ENCODE measurements at places on chromosomes 12 and 14.

DNA sequence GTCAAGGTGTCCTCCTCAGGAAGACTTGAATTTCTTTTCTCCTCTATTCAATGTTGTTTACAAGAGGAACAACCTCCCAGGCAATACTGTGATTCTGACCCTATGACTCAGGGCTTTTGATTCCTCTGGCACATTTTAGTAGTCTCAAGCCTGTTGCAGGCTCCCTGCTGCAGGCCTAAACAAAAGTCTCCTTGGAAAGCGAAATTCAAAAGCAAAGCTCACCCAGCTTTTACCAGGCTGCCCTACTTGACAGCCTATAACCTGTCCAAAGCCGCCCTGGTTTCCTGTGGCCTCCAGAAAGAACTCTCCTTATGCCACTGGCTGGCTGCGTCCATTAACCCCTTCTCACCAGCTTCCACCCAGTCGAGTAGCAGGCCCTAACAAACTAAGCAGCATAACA, 11.6 kb downstream of the FGD6 start:
- DNase-seq = no peak

GRCh38 chr14:52836063-52836462, 44.7 kb upstream of the GNPNAT1 start:
- DNase-seq = no peak

- DNase-seq = no peak
Measured at GRCh38 chr12:108322998-108323397, 16.1 kb downstream of the CMKLR1 start.

DNA sequence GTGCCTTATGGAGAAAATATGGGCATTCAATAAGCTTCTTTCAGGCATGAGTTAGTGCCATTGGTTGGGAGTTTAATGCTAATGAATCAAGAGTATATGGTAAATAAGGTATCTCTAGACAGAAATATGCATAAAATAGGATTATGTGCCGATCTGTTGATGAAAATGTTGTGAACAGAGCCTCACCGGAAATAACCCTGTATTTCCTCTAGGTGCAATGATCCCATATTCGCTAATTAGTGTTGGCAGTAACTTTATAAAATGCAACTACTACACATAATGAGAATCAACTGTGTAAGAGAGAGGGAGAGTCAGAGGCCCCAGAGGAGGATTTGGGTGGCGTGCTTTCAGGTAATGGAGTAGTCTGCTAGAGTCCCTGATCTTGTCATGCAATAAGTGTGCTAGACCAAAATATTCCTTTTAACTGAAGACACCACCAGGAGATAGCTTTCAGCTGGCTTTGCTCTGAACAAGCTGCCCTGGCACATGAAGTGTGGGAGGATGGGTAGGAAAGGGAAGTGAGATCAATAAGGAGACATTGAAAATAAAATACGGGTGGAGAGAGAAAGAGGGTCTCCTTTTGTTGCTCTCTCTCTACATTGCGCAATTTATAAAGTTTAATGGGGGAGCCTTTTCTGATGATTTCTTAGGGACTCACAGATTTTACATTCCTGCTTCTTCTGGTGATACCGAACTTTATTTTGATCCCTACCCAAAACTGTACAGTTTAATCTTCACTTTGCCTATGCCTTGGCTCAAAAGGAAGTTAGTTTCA, 68.6 kb upstream of the PLXNC1 start:
- DNase-seq = no peak

- no peak for DNase-seq
Measured at GRCh38 chr14:74913986-74914573, 9.0 kb downstream of the RPS6KL1 start.

DNA sequence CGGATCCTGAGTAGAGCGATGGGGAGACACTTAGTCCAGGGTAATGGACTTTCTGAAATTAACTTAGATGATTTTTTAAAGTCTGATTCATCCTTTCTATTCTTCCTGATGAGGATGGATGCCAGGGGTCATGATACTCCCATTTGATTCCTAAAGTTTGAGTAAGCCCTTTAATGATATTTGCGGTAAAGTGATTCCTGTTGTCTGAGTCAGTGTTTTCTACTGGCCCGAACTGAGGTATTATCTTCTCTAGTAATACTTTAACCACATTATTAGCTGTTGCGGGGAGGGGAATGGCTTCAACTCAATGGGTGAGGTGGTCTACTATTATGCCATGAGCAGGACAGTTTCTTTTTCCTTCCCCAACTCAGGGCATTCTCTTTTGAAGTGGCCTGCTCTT, 111.6 kb downstream of the RIN3 start:
- DNase-seq = no peak

- DNase-seq = no peak
Measured at GRCh38 chr12:58105225-58106119, 164.1 kb downstream of the ATP23 start.

- DNase-seq = no peak
Measured at GRCh38 chr14:24958271-24958670, 91.7 kb downstream of the STXBP6 start.

DNA sequence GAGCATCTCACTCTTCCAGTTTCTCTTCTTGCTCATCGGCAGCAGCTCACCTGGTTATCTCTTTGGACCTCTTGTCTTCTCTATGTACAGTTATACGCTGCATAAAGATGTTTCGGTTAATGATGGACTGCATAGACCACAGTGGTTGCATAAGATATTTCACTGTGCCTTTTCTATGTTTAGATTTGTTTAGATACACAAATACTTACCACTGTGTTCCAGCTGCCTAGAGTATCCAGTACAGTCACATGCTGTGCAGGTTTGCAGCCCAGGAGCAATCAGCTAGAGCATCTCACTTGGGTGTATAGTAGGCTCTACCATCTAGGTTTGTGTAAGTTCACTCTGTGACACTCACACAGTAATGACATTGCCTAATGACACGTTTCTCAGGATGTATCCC, 57.6 kb downstream of the FBXL14 start:
- no peak for DNase-seq

DNA sequence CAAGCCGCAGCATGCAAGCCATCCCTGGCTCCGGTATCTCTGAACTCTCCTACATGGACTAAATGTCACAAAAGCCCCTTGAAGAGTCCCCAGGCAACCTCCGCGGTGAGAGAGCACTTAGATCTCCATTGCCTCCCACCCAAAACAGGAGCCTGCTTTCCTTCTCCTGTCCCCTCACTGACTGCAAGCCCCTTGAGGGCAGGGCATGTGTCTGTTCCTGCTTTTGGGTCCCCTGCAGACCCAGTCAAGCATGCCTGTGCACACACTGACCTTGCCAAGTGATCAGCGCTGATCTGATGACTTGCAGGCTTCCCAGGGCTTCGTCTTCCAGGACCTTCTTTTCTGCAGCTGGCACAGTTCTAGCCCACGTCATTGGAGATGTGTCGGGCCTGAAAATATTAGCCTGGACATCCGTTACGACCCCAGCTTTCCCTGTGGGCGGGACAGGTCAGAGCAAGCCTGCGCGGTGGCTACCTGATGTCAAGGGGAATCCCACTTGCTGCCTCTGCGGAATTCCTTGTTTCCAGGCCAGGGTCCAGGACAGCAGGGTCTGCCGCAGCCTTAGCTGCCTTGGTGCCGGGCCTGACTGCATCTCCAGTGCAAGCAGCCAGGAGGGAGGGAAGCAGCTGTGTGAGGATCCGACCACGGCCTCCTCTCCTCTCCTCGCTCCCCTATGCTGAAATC, 92.5 kb downstream of the FBXL14 start:
- no peak for DNase-seq

GRCh38 chr14:83147006-83147405, 1613.4 kb upstream of the SEL1L start:
- no peak for DNase-seq

GRCh38 chr12:27537855-27538675, 14.1 kb downstream of the PPFIBP1 start:
- no peak for DNase-seq

Data from effector memory CD4-positive, alpha-beta T cell (primary cell).